ENCODE measurements at places on chromosomes 1 and 21.

DNA sequence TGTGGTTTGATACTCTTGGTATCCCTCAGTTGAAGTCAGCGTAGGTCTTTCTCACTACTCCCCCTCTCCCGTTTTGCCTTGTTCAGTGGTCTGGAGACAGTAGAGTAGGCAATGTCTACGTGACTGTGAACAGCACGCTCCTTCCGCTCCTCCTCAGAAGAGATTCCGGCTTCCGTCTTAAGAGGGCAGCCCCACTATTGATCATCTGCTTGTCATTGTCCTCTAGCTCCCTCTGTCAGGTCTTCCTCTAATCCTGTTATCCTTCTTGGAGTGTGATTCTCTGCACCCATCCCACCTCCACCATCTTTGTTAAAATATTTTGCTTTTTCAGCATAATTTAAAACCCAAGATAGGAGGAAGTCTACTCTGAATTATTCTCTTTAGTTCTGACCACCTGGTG lies 129.9 kb upstream of the KCNK2 start:
- no peak for DNase-seq

- DNase-seq = no peak
Observed at GRCh38 chr1:206863266-206863665, 2.2 kb upstream of the IL20 start.

GRCh38 chr1:7852804-7853683 lies at the start of gene UTS2:
TSS of gene UTS2 (minus strand) at chr1:7853065. CDS start at chr1:7853003, 62 bp downstream.
- no peak for DNase-seq

DNA sequence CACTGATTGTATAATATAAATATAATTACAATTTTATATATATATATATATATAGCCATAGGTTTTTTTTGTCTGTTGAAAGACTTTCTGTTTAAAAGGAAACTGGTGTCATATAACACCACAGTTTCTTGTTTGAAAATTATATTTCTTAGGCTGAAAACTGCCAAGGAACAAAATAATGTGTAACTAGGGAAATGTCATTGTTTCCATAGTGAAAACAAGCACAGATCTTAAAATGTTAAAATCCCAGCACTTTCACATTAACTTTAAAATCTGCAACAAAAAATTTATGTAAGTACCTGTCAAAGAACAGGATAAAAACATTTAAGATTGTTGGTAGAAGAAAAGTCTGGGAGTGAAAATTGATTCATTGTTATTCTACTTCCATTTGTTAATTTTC lies 104.2 kb downstream of the ATP6V1G3 start:
- DNase-seq = no peak

DNA sequence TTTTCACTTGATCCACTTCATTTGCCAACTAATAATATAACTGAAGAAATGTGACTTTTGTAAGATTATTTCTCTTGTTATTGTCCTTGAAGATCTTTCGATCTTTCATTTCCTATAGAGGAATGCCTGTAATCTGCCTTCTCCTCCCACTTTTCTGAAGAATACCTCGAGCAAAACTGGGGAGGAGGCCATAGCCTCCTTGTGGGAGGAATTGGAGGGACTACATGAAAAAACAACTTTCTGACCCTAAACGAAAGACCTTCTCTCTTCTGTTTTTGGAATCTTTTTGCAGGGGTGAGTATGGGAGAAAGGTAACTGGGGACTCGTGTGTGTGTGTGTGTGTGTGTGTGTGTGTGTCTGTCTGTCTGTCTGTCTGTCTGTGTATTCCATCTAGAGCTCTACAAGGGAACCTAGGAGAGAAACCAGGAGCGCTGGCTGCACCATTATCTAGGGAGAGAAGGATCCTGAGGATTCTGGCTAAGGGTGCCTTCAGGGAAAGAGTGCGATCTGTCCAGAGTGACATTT lies 32.4 kb upstream of the MAB21L3 start:
- no peak for DNase-seq

DNA sequence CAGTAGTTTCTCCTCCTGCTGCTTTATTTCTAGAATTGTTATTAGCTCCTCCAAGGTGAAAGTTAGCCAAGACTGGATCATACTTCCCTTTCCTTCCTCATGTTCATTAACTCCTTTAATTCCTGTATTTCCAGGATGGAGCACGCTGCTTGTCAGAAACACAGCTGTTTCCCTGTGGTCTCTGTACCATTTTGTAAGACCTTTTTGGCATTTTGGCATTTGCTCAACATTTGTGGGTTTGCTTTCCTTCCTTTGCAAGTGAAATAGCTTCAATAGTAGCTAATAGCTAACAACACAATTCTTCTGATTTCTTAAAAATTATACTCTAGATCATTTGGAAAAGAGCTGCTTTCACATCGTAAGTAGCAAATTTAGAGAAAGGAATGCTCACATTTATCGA lies 44.3 kb upstream of the HPDL start:
- DNase-seq = no peak

DNA sequence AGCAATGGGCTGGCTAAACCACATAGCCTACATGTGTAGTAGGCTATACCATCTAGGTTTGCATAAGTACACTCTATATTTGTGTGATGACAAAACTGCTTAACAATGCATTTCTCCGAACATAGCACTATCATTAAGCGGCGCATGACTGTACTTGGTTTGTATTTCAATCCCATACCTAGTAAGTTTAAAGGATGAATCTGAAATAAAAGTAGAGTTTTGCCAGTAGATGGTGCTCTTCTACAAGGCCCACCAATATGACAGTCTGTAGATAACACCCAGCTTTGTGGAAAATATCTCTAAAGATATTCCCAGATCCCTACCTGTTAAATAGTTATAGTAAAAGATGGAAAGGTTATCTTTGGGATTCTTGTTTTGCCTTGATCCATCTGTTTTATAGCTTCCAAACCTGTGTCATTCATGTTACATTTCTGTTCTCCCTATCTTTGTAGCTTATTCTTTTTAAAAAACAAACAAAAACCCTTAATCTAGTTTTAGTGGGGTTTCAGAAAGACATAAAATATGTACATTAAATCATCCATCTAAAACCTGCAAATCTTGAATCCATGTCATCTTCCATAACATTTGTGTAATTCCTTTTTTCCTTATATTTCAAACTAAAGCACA lies 33.9 kb upstream of the ASPM start:
- DNase-seq = no peak

GRCh38 chr21:26453267-26453666 lies 119.8 kb downstream of the CYYR1 start:
- no peak for DNase-seq

GRCh38 chr1:231958448-231958847 lies 331.9 kb downstream of the DISC1 start:
- no peak for DNase-seq

DNA sequence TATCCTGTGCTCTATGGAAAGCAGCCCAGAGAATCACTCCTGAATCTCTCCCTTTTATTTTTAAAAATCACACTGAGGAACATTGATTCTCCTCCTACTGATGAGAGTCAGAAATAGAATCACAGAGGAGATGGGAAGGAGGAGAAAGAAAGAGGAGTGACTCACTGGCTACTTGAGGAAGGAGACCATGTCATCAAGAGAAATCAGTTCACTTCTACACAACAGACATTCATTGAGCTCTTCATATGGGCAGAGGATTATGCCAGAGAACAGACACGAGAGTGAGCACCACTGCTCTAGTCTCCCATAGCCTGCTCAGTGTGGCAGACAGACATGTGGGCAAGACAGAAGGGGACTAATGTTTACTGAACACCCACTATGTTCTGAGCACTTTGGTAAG lies 44.2 kb downstream of the RAB3B start:
- no peak for DNase-seq

DNA sequence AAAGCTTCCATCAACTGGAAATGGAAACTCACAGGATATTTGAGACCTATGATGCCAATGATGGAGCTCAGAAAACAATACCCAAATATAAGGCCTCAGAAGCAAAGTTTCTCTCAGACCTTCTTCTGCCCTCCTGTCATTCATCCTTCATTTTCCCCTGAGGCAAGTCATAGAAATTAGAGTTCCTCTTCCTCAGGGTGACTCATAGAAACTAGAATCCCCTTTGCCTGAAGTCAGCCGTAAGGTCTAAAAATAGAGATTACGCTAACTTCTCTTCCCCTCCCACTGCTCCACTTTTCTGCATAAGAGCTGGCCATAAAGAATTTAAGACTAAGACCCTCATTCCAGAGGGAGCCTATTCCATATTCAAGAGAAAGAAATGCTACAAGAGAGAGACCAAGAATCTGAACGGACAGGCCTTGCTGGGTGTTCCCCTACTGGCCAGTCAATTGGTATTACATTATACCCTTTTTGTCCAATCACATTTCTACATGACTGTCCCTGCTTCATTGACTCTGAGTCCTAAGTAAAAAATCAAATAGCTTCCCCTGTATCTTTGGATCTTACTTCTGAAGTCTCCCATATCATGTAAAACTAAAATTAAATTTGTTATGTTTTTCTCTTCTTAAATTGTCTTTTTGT lies 994.9 kb downstream of the ADGRL2 start:
- DNase-seq = no peak

DNA sequence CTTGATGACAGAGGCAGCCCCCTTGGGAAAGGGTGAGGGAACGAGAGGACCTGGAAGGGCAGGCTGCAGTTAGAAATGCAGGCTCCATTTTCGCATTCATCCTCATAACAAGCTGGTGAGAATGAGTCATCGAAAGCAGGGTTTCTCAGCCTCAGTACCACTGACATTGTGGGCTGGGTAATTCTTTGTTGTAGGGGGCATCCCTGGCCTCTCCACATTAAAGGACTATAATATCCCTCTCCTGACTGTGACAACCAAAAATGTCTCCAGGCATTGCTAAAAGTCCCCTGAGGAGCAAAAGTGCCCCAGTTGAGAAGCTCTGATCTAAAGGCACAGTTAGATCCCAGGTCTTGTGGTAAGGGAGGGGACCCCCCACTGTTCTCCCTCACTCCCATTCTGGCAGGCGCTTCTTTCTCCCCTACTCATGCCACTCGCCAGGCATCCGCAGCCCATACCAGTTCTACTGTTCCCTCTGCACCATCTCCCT lies 20.4 kb downstream of the KCNN3 start:
- no peak for DNase-seq

GRCh38 chr1:201816309-201816854 lies 12.6 kb upstream of the IPO9 start:
- DNase-seq = no peak

- peak; percentile 51 for DNase-seq
Observed at GRCh38 chr1:24384251-24385090, 29.1 kb downstream of the STPG1 start.

- DNase-seq = no peak
Observed at GRCh38 chr1:9167638-9168037, 38.7 kb upstream of the GPR157 start.
